ENCODE measurements at places on chromosomes 12 and 14.

GRCh38 chr14:95117937-95118721, 39.2 kb downstream of the DICER1 start:
- no peak for DNase-seq

DNA sequence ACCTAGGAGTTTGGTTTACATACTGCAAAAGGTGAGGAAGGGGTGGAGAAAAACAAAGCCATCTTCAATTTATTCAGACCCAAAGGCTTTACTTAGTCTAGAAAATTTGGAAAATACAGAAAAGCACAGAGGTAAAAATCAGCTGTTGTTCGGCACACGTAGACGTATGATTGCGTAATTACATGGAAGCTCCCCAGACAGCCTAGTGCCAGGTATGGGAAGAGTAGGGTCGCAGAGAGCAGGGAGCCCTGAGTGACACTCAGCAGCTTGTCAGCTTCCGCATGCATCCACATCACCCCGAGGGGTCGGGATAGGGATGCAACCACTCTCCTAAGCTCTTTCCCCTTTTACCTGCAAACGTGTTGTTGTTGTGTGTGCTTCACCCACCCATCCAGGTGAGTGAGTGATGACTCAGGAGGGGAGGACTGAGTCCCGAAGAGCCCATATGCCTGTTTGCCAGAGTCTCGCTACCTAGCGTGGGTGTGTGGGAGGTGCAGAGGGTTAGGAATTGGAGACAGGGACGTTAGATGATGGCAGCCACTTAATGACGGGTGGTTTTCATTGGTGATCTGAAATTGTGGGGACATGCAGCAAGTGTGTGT, 20.1 kb downstream of the PIWIL1 start:
- DNase-seq = no peak

- peak; percentile 93 for DNase-seq
These were observed at the start of the genes C12orf57 and RNU7-1 for GRCh38 chr12:6943722-6944380. TSS of gene C12orf57 (plus strand) at chr12:6944022. CDS start at chr12:6944122, 100 bp downstream. TSS of gene RNU7-1 (plus strand) at chr12:6943816.

GRCh38 chr12:107458163-107458562, 227.4 kb upstream of the PWP1 start:
- no peak for DNase-seq

DNA sequence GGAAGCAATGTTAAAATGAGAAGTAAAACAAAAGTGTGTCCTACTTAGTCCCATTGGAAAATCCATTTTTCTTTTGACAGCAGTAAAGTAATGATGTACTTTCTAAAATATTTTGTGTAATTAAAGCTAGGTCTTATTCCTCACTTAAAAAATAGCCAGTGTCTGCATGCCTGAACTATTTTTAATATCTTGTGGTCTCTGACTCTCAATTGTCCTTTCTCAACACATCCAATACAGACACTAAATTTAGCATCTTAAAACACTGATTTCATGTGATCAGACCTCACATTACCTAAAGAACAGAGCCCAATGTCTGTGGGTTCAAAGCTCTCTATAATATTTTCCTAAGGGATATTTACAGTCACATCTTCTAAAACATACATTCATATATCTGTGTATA, 108.0 kb downstream of the DERA start:
- no peak for DNase-seq

- DNase-seq = peak; percentile 89
These were observed 160.6 kb upstream of the SYT1 start for GRCh38 chr12:78703820-78704525.

- no peak for DNase-seq
These were observed 430.0 kb upstream of the SOX5 start for GRCh38 chr12:24379433-24379832.

DNA sequence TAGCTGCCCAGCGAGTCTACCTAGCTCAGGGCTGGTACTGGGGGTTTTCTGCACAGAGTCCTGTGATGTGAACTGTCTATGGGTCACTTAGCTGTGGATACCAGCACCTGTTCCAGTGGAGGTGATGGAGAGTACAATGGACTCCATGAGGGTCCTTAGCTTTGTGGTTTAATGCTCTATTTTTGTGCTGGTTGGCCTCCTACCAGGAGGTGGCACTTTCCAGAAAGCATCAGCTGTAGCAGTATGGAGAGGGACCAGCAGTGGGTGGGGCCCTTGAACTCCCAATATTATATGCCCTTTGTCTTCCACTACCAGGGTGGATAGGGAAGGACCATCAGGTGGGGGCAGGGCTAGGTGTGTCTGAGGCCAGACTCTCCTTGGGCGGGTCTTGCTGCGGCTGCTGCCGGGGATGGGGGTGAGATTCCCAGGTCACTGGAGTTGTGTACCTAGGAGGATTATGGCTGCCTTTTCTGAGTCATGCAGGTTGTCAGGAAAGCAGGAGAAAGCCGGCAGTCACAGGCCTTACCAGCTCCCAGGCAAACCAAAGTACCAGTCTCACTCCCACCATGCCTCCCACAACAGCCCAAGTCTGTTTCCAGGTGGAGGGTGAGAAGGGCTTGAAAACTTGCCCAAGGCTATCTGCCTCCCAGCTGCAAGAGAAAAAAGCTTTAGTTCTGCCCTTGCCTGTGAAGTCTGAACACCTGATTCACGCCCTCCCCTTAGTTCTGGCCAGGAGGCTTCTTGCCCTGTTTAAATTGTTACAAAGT, 163.0 kb upstream of the NUDT4 start:
- no peak for DNase-seq
